H54 (cell line): ENCODE measurements at places on chromosomes 7 and 10.

GRCh38 chr10:6766131-6766801 lies 186.2 kb upstream of the PRKCQ start:
- DNase-seq, result no peak

- DNase-seq, result no peak
Measured at GRCh38 chr7:113657603-113658002, 261.2 kb downstream of the PPP1R3A start.

DNA sequence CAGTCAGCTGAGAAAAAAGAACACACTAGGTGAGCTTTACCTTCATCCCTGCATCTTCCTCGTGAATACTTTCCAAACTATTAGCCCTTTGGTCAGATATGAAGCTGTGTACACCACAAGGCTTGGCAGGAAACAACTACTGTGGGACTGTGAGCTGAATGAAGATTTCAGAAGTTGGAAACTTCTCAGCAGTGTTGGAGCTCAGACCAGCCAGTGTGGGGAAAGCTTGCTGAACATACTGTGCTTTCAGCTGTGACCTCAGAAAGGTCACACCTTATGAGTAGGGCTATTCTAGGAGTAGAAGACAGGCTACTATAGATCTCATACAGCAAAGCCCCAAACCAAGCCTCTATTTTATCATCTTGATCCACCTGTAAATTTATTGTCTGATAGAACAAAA lies 123.6 kb downstream of the EXOC4 start:
- DNase-seq, result no peak

GRCh38 chr7:99693100-99693426 lies 13.3 kb upstream of the CYP3A5 start:
- DNase-seq, result no peak

DNA sequence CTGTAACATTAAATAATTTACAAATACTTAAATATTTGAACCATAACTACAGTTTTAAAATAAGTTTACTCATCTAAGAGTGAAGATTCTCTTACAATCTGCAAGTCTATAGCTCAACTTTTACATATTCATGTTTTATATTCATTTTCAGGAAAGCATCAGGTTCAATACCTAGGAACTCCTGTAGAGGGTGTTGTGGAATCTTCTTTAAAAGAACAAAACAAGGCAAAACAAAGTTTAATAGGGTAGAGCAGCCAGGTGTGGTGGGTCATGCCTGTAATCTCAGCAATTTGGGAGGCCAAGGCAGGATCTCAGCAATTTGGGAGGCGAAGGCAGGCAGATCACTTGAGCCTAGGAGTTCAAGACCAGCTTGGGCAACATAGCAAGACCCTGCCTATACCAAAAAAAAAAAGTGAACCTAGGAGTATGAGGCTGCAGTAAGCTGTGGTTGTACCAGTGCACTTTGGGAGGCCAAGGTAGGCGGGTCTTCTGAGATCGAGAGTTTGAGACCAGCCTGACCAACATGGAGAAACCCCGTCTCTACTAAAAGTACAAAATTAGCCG lies 45.1 kb downstream of the ST8SIA6 start:
- no peak for DNase-seq

- no peak for DNase-seq
Measured at GRCh38 chr10:97659589-97659988, 19.1 kb downstream of the PI4K2A start.

DNA sequence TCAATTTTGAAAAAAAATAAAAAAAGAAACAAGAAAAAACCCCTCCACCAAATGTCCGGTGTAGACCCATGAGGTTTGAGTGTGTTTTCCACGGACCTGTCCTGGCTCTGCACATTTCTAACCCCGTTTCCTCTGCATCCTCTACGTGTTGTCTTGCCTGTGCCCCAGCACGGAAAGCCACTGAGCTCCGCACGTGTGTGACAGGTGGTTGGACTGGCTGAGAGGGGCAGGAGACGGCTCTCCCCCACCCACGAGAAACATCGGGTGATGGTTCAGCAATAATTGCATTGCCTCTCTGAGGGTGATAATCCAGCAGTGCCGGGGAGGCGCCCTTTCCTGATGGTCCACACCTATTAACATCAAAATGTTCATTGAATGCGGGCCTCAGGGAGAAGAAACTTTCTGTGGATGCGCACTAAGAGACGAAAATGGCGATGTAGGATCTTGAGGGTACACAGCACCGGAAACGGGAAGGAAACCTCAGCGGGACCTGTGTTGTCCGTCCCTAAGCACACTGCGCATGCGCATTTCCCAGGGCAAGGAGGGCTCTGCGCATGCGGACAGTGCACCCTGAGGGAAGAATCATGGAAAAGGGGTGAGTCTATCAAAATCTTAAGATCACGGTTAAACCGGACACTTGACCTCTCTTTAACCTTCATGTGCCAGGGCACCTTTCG lies 470.1 kb upstream of the ADARB2 start:
- no peak for DNase-seq

DNA sequence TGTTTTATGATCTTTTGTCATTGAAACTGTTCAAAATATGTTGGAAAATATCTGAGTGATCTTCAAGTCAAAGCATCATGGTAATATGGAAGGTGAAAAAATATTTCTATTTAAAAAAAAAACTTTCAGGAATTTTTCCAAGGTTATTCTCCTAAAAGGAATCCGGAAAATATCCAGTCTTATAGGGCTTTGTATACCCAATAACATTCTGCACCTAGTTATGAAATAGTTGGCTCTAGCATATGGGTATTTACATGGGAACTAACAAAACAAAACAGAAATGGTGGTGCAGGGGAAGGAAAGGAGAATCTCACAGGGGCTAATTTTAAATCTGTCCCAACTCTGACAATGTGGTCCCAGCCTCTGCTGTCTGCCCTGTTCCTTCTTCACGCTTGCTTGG lies 167.1 kb upstream of the RHEB start:
- no peak for DNase-seq
